ENCODE measurements at places on chromosomes 1 and 21.
A peak's percentile ranks its signal among the peaks of the same experiment; 100 is the strongest.

DNA sequence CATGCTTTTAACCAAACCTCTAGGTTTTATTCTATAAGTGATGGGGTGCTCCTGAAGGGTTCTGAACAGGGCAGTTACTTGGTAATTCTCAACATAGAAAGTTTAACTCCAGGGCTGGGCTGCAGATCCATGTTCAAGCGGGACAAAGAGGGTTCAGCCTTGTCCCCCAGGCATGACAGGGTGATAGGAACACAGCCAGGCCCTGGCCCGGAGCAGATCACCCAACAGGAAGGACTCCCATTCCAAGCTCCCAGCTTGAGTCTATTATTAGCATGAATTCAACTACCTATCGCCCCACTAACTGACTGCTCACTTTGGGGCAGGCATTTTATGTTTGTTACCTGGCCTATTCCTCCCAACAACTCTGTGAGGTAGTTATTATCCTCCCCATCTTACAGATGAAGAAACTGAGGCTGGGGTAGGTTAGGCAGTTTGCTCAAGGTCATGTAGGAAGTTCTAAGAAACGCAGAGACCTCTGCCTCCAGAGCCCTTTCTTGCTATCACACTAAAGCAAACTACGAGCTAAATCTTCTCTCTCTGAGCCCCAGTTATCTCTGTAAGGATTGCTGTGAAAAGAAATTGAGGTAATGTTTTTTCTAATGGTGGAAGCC, 14.5 kb downstream of the ASAP3 start:
- no peak for DNase-seq

GRCh38 chr1:66022904-66023620, 230.4 kb downstream of the PDE4B start:
- DNase-seq, result no peak

GRCh38 chr21:40658311-40658710, 188.6 kb downstream of the DSCAM start:
- no peak for DNase-seq

DNA sequence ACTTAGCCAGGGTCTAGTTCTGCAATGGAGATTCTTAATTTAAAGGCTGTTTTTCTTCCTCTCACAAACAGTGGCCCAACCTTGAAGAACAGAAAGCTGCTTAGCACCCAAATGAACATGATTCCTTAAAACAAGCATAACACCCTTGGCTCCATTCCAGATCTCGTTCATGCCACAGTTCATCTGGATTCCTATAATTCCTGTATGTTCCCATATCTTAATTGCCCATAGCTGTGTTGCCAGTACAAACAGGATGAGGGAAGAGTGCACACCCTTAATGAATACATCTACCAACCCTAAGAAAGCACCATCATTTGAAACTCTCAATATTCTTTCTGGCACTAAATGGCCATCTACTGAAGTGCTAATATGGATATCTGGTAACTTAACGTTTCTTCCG, 45.5 kb downstream of the TGFB2 start:
- DNase-seq, result peak; percentile 36

- DNase-seq, result no peak
These were observed 7.1 kb upstream of the C1orf159 start for GRCh38 chr1:1122981-1123480.

GRCh38 chr1:205576011-205576410, 55.8 kb downstream of the ELK4 start:
- DNase-seq, result no peak

DNA sequence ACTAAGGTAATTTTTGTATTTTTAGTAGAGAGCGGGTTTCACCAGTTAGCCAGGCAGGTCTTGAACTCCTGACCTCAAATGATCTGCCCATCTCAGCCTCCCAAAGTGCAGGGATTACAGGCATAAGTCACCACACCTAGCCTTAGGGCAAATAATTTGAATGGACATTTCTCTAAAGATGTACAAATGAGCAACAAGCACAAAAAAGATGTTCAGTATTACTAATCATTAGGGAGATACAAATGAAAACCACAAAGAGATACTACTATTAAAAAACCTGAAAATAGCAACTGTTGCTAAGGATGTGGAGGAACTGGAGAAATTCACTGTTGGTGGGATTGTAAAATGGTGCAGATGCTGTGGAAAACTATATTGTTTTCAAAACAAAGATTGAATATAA, 79.1 kb downstream of the GABPA start:
- DNase-seq, result no peak

- no peak for DNase-seq
These were observed 42.2 kb downstream of the ATP1B1 start for GRCh38 chr1:169148472-169149252.

GRCh38 chr1:68213843-68214242, 18.5 kb downstream of the WLS start:
- DNase-seq, result peak; percentile 63

DNA sequence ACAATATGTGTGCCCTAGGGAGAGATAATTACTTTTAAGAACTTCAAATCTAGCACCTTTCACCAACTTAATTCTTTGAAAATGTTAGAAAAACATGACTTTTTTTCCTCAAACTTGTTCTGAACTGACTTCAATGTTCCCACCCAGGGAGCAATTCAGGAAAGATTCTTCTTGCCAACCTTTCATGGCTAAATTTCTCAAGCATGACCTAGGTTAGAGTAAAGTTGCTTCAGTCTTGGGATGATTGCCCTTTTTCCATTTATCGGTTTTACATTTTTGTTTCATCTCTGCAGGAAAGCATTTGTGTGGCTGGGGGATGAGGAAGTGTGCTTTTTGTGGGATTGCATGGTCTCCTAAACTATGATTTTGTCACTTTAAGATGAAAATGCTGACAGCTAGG, 647.7 kb downstream of the LTN1 start:
- no peak for DNase-seq

Measured in COR-L47 (cell line).